ENCODE measurements at places on chromosomes 13 and 19.

GRCh38 chr19:9865732-9866501, 30.8 kb downstream of the PIN1 start:
- DNase-seq: no peak

GRCh38 chr13:114152285-114152645, 19.8 kb upstream of the RASA3 start:
- DNase-seq: no peak

GRCh38 chr19:55465460-55466240, 1.1 kb upstream of the C19orf85 start:
- DNase-seq: no peak

DNA sequence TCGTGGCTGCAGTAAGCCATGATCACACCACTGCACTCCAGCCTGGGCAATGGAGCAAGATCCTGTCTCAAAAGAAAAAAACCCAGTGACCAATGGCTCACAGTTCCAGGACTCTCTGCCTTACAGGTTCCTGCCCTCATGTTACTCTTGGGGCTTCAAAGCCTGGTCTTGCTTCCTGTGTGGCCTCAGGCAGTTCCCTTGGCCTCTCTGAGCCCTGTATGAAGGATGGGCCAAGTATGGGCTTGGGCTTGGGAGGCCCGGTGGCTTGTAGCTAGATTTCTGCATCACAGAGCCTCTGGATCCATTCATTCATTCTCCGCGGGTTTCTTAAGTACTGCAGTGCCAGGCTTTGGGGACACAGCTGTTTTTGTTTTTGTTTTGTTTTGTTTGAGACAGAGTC, 780 bp upstream of the TSPAN16 start:
- no peak for DNase-seq

DNA sequence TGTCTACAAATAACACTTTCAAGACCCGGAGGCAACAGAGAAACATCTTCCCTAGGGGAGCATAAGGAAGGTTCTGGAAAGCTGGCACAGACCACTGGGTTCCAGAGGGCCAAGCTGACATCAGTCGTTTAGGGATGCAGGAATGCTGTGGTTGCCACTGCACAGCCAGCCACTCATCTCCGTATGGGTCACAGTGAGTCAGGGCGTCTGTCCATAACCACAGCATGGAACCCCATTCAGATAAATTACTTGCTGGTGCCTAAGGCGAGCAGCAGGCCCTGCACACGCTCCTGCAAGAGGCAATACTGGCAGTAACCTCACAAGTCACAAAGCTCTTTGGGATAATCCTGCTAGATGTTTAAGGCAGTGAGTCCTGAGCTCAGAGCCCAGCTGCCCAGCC, 140.9 kb upstream of the UBL3 start:
- no peak for DNase-seq

DNA sequence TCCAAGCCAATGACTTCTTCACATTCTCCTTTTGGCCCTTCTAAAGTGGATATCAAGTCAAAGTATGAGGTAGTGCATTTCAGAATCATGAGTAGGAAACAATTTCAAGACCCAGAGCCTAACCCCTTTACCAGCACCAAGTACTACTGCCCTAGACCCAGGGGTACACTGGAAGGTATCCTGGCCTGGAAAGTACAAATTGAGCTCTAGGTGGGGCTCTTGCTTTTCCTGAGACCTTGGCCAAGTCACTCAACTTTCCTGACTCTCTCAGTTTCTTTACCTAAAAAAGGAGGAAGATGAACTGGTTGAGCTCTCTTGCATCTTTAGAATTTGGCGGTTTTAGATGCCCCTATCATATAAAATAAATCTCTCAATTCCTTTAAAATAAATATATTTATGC, 204.7 kb downstream of the FGF14 start:
- DNase-seq: no peak
